ENCODE measurements at places on chromosomes 2 and 18.

GRCh38 chr2:197205585-197206215, 104.9 kb downstream of the ANKRD44 start:
- DNase-seq = no peak

DNA sequence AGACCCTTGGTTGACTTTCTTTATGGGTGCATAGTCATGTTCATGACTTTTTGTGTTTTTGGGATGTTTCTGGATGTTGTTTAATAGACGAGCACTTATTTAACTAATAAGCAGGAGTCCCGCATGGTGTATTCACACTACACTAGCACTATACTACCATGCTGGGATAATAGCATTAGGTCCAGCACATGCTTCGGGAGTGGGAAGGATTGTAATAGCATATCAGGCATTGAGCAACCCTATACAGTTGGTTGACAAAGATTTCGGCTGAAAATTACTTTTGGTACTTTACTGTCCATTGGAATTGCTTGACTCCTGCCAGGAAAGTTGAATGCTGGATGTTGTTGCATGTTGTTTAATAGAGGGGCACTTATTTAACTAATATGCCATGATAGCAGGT, 2.8 kb downstream of the SH3RF3 start:
- no peak for DNase-seq

GRCh38 chr18:75635096-75635495, 207.6 kb upstream of the SMIM21 start:
- DNase-seq = no peak

DNA sequence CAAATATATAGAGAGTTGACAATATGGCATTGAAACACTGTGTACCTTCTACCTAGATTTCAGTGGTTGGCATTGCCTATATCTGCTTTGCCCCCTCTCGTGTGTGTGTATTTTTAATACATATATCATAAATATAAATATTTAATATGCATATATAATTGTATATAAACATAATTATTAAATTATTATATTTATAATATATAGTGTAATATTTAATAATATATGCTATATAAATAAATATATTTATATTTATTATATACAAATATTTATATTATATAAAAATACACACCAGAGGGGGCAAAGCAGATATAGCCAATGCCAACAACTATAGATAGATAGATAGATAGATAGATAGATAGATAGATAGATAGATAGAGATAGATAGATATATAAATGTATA, 124.1 kb downstream of the KIAA1328 start:
- no peak for DNase-seq

DNA sequence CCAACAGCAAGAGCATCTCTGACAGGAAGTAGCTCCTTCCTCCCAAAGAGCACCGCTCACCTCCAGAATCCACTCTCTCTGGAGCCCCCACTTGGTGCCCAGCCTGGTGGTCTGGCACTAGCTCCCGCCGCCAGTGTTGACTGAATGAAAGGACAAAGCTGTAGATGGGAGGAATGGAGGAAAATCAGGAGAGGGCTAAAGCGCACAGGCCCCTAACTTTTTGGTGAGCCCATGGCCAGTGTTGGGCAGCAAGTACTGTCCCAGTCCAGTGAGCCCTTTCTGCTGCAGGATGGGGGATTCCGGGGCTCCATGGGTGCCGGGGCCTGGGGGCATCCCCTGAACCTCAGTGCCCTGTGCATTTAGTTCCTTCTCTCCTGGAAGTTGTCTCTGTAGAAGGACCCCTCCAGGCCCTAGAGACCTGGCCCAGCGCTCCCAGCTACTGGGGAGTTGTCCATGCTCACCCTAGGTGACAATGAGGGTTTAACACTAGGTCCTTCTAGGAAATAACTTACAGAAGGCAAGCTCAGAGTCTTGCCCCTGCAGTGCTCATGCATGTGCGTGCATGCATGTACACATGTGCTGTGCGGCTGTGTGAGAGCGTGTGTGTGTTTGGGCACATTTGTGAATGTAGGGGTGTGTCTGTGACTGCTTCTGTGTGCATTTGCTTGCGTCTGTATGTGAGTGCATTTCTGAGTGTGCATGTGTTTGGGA, 33.6 kb downstream of the GLI2 start:
- no peak for DNase-seq

DNA sequence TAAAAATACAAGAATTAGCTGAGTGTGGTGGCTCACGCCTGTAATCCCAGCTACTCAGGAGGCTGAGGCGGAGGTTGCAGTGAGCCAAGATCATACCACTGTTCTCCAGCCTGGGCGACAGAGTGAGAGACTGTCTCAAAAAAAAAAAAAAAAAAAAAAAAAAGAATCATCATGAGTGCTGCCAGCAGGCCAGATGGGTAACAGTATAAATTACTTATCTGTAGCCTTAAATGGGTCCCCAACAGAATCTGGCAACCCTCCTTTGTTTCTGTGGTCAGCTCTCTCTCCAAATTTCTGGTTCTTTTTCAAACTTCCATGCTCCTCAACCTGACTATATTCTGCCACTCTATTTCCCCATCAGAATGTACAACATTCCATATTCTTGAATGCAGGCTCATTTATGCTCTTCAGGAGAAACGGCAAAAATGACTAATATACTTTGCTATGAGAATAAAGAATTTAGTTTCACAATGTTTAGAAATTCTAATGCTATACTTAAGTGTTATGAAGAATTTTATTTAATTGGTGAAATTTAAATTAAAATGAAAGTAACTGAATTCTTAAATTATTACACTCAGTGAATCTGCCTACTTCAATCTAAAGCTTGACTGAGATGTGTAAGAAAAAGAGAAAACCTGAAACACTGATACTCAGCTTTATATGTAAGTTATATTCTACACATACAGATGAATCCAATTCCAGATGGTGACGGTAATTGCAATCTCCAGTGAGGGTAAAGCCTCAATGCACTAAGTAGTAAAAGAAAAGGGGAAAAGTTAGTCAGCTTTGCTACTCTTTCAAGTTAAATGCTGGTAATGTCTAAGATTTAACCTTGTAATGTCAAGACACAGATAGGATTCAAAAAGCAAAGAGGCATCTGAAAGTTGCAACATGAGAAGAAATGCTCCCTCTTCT, 24.8 kb downstream of the LPIN2 start:
- DNase-seq = no peak

DNA sequence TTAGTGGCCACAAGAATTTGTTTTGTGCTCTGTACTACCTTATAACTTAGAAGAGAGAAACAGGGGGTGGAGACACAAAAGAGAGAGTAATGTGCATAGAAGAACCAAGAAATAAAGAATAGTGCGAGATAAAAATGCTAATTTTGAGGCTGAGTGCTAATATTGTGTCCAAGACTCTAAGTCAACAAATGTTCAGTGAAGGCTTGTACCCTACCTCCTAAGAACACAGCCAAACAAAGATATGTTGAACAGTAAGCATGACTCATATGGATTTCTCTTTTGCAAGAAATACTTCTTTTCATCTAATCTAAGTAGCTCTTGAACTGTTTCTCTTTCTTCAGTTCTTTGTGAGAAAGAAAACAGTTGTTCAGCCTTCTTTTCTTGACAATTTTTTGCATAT, 45.2 kb downstream of the GAREM1 start:
- no peak for DNase-seq

- no peak for DNase-seq
Observed at GRCh38 chr2:196086517-196087368, 18.1 kb upstream of the DNAH7 start.

DNA sequence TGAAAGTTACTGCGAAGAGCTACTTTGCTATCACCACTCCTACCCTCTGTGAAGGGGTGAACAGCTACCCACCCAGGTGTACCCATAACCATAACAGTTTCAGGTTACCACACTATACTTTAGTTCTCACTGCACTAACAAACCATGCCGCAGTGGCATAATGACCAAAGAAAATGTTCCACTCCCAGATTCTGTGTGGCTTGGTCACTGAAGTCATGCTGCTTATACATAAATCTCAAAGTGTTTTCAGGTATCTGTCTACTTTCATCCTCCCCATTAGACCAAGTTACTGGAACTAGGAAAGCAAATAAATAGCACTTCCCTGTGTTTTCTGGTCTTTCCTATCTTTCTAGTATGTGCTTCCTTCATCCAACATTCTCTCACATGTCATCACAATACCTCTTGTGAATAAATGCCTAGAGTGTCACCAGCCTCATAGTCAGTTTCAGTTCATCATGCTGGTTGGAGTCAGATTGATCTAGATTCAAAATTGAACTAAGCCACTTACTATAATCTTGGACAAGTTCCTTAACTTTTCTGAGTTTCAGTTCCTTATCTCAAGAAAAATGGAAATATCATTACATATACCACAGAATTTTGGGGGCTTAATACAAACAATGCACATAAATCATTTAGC, 293.6 kb downstream of the FSIP2 start:
- no peak for DNase-seq

DNA sequence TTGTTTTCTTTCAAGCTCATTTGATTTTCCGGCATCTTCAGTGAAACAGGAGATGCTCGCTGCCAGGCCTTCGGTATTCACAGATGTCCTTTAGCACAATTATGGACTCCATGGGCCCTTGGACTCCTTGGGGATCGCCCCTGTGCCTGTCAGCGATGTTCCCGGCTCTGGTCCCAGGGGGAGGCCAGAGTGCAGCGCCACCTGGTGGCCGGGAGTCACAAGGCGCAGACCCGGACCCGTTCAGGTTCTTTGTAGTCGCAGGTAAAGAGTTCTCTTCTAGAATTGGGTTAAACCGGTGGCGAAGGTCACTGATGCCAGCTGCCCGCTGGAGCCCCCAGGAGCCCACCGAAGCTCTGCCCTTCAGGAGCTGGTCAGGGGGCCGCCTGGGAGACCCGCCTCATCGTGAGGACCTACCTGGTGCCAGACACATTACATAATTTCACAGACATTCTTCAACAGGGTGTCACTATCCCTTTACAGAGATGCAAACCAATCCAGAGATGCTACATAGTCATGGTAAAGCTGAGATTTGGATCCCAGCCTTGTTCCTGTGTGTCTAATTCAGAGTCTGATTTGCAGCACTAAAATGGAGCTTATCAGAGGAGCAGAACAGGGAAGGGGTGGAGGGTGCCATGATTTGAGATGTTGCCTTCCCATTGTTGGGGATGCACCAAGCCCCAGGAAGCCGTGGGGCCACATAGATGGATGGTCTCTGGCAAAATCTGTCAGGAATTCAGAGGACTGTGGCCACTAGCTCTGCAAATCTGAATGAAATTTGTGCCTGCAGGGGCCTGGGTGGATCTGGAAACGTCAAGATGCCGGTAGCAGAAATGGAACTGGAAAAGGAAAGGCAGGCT, 6.0 kb upstream of the INPP5D start:
- no peak for DNase-seq

DNA sequence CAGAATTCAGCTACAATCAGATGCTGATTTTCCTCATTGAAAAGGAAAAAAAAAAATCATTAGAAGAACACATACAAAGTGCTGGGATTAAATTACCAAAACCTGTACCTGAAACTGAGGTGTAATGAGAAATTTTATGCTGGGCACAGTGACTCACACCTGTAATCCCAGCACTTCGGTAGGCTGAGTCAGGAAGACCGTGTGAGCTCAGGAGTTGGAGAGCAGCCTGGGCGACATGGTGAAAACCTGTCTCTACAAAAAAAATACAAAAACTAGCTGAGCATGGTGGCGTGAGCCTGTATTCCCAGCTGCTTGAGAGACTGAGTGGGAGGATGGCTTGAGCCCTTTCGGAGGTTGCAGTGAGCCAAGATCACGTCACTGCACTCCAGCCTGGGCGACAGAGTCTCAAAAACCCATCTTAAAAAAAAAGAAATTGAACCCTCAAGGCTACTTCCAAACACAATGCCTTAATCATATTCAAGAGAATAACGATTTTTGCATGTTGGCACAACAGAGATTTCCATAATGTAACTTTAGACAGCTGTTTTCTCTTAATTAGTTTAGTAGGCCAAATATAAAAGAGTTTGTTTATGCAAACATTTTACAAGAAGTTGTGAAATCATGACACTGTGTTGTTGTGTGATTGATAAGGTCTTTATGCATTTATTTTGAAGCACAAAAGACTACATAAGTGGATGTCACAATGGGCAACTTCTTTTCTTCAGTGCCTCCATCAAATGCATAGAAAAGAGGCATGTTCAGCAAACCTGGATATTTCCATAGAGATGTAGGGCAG, 63.9 kb downstream of the FAM161A start:
- no peak for DNase-seq

- DNase-seq = no peak
Observed at GRCh38 chr18:4016391-4017049, 438.6 kb downstream of the DLGAP1 start.

DNA sequence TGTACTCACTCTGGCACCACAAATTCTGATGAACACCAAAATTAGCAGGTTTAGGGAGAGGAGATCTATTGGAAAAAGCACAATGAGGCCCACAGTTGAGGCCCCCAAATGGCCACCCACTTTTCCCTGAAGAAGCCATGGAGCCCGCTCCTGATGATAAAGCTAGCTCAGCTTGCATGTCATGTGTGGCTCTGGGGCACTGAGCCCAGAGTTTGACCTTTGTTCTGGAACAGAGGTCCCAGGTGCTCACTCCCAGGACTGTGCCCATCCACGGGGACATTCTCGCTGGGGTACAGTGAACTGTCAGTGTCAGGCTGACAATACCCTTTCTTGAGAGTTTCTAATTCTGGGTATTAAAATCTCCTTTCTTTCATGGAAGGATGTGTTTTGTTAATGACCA, 36.2 kb downstream of the XDH start:
- DNase-seq = no peak

DNA sequence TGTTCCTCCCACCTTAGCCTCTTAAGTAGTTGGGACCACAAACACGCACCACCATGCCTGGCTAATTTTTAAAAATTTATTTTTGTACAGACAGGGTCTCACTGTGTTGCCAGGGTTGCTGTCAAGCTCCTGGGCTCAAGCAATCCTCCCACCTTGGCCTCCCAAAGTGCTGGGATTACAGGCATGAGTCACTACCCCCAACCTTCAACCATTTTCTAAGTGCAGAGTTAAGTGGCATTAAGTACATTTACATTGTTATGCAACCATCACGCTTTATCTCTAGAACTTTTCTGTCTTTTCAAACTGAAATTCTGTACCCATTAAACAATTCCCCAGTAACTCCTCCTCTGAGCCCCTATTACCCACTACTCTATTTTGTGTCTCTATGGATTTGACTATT, 45.9 kb upstream of the AFF3 start:
- no peak for DNase-seq

DNA sequence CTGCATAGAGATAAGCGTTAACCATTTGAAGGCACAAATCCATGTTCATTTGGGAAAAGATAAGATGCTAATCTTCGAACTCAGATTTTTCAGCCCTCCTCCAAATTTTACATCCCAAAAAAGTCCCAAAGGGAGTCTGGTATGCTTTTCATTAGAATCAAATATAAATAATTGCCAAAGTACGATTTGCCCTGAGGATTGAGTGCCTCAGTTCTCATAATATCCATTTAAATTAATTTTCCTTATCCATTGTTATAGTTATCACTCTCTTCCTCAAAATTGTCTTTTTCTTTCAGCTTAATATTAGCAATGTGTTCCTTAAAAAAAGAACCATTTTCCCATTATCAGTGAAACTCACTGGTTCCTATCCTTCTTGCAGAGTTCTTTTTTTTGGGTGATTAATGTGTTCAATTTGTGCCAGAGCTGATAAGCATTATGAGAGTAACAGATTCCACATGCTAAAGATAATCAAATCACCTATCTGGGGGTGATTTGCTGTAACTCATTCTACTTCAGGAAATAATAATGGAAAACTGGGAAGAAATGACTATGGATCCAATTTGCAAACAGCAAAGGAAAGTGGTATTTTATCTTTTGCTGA, 686 bp downstream of the HNMT start:
- no peak for DNase-seq

Data from cerebellar nuclear complex (tissue), 1 donor.